ENCODE measurements at places on chromosomes 16 and 17.

- no peak for DNase-seq
Observed at GRCh38 chr17:27853091-27853490, 40.1 kb downstream of the LYRM9 start.

GRCh38 chr17:61205401-61205800 is 194.2 kb upstream of the TBX2 start:
- DNase-seq, result no peak

DNA sequence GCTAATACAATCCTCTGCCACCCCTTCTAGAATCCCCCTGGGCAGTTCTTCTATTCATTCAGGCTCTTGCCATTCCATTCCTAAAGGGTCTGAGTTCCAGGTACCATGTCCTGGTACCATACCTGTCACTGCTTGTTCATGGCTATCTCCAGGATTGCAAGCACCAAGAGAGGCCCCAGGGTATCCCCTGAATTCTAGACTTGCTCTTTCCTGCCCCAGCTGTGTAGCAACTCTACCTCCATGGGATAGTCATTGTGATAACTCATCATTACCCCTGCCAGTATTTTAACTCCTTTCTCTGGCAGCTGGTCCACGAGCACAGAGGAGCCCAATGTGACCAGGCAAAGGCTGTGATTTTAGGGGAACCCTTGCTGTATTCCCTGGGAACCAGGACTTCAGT is 143.7 kb upstream of the CDH5 start:
- DNase-seq, result no peak

- no peak for DNase-seq
Observed at GRCh38 chr17:83012868-83013778, 66.3 kb upstream of the METRNL start.

GRCh38 chr16:78816499-78817195 is 717.2 kb downstream of the WWOX start:
- DNase-seq, result no peak

- no peak for DNase-seq
Observed at GRCh38 chr17:60039114-60039846, 39.4 kb downstream of the HEATR6 start.

- DNase-seq, result no peak
Observed at GRCh38 chr17:45844695-45845375, at the start of gene SPPL2C. Gene SPPL2C, plus strand, starts transcription at chr17:45844881. Its CDS starts 26 bp downstream, at chr17:45844907.

DNA sequence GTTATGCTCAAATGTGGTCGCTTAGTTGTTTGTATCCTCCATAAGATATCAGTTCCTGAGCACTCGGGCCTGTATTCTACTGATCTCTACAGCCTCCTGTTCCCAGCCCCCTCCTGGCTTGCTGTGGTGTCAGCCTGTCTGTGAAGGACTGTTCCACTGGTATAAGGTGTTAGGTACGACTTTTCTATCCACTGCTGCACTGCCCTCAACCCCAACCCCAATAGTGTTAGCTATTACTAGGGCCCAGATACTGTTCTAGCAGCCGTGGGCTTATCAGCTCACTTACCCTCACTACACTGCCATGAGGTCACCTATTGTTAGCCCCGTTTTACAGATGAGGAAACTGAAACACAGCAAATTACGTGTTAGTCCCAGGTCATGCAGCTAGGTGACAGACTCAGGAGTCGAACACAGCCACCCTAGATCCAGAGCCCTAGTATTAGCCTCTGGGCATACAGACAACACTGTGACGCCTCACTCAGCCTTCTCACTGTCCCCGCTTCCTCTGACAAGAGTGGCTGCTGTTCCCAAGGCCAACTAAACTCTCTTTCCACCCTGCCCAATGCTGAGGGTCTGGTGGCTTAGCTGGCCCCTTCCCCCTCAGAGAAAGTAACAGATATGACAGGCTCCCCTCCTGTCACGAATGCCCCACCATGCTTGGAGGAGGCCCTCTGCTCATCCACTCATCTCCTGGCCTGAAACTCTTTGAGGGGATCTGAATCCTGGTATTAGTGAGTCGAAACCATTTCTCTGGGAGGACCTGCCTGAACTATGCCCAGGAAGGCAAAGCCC is 25.6 kb upstream of the ZNF652 start:
- DNase-seq, result no peak

- no peak for DNase-seq
Observed at GRCh38 chr16:48118841-48119240, 37.0 kb downstream of the ABCC12 start.

- no peak for DNase-seq
Observed at GRCh38 chr17:17778308-17779014, 58.3 kb downstream of the SREBF1 start.

DNA sequence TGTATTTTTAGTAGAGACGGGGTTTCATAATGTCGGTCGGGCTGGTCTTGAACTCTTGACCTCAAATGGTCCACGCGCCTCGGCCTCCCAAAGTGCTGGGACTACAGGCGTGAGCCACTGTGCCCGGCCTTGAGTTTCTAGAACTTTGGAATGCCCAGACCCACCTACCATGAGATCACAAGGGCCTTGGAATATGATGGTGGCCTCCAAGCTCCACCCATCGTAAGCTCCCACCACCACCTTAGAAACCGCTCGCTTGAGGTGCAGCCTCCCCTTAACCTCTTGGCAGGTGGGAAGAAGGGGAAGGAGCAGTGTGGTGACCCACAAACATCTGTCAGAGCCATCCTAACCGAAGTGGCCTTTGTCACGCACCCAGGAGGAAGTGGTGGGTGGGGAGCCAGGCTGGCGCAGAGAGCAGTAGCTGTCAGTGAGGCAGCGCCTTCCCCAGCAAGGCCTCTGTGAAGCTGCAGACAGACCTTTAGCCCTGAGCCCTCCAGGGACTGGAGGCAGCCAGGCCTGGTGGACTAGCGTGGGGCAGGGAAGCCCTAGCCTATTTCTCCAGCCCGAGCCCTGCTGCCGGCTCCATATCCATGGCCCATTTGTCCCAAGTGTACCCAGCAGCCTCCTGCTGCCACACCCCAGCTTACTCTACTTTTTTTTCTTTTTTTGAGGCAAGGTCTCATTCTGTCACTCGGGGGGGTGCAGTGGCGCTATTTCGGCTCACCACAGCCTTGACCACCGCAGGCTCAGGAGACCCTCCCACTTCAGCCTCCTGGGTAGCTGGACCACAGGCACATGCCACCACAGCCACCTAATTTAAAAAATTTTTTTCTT is 13.1 kb upstream of the SEPHS2 start:
- DNase-seq, result peak; percentile 91

DNA sequence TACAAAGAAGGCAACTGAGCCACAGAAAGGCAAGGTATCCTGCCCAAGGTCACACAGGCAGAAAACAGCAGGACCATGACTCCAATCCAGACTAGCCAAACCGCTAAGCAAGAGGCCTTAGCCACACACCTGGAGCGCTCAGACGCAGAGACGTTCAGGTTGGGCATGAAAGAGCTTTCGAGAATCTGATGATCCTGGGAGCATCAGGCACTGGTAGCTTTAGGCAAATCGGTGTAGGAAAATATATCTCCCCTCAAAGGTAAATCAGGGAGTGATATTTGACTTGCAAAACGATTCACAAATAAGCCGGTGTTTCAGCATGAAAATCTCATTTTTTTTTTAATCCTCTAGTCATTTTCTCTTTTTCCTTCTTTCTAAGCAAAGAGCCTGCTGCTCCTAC is 279.0 kb downstream of the MRTFB start:
- DNase-seq, result no peak

- DNase-seq, result no peak
Observed at GRCh38 chr17:3385869-3386816, at the start of gene OR3A2. Gene OR3A2, minus strand, starts transcription at chr17:3386308.

DNA sequence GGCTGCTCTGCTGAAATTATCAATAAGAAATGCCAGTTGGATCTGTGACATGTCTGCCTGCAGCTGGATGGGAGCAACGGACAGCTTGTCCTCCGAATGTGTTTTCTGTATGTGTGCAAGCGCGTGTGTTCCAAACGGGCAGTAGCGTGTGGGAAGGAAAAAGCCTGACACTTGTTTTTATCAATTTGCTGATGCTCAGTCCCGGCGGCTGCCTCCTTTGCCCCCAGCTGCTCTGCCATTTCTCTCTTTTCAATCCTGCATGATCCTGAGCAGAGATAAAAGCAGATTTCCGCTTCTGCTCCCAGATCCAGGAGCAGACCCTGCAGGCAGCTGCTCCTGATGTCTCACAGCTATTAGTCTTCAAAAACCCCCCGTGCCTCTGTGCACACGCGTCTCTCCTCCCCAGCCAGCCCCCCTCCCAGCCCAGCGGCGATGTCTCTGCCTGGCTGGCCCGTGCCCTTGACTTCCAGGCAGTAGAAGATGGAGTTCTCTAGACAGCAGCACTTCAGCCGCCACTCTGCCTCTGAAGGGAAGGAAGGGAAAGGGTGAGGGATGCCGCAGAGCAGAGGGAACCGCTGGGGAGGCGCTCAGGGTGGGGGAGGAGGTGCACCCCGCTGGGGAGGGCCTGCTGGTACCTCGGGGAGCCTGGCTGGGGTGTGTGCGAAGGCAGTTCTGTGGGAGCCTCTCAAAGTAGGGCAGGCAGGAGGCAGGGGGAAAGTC is 4.1 kb downstream of the PRCD start:
- DNase-seq, result no peak

DNA sequence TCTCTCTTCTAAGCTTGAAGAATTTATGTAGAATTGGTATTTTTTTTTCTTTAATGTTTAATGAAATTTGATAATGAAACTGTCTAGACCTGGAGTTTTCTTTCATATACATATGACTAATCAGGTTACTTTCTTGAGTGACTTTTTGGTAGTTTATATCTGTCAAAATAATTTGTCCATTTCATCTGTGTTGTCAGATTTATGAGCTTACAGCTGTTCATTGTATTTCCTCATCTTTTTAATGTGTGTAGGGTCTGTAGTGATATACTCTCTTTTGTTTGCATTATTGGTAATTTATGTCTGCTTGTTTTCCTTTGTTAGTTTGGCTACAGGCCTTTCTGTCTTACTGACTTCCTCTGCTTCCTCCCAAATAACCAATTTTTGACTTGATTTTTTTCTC is 55.7 kb downstream of the TAOK1 start:
- DNase-seq, result no peak

- DNase-seq, result no peak
Observed at GRCh38 chr17:48619826-48620449, 4.8 kb upstream of the HOXB8 start.

- no peak for DNase-seq
Observed at GRCh38 chr16:48824271-48824670, 214.3 kb upstream of the N4BP1 start.

DNA sequence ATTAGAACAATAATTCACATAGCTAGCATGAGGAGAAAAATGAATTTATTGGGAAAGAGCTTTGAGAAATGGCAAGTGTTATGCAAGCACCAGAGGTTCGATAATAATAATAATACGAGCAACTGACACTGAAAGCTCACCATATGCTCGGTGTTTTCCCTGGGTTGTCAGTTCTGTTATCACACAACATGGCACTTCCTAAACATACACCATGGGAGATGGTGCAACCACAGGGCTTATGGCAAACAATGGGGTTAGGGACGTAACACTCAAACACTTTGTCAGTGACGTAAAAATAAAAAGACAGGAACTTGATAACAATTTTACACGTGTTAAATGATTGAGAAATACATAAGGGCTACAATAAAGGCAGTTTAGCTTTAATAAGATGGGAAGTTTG is 23.7 kb downstream of the OR1D5 start:
- DNase-seq, result no peak

- no peak for DNase-seq
Observed at GRCh38 chr17:72175787-72176515, 55.1 kb downstream of the SOX9 start.

- DNase-seq, result no peak
Observed at GRCh38 chr17:82287013-82287867, 13.7 kb upstream of the CSNK1D start.

All from KG1 (cell line).